CD4-positive, alpha-beta T cell treated with Interleukin-1 beta for 1 hour (primary cell): ENCODE measurements at places on chromosomes 6 and 20.

GRCh38 chr6:46940433-46941226 is 18.9 kb upstream of the ADGRF5 start:
- no peak for DNase-seq

GRCh38 chr6:116145803-116146675 is 20.1 kb upstream of the COL10A1 start:
- no peak for DNase-seq

GRCh38 chr20:37879843-37880242 is 23.1 kb upstream of the VSTM2L start:
- no peak for DNase-seq

DNA sequence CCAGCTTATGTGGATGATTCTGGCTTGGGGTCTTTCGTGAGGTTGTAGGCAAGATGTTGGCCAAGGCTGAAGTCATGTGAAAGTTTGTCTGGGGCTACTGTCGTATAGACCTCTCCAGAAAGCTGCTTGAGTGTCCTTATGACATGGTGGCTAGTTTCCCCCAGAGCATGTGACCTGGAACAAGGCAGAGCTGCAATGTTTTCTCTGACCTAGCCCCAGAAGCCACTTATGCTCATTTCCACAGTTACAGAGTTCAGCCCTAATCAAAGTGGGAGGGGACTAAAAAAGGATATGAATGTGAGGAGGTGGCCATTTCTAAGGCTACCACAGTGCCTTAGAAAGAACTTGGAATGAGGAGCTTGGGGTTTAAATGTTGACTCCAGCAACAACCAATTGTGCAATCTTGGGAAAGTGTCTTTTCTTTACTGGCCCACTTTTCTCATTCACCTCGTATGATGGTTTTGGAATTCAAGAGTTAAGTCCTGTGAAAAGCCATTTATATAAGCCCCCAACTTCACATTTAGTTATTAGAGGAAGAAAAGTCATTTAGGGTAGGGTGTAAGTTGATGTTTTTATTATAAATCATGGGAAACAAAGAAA is 5.9 kb upstream of the ASXL1 start:
- no peak for DNase-seq

DNA sequence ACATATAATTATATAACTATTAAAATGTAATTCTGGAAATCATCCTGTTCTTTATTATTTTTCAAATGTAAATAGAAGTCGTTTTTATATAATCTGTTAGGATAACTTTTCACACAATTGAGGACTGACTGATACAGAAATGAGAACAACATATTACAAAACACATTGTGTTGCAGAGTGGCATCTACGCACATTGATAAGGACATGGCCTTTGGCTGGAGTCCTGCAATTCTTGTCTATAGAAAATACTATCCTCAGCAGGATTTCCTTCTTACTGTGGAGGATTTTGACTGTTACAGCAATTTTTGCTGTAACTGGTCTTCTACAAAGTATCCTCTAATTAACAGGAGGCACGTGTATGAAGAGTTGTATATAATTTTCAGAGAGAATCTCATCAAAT is 19.8 kb downstream of the SH3BGRL2 start:
- DNase-seq, result no peak
